ENCODE measurements at places on chromosomes 1 and 21. TPM values are rescaled to one million over a fixed set of nuclear protein-coding genes. Genes with fewer than 3 reads are reported as not detected.

DNA sequence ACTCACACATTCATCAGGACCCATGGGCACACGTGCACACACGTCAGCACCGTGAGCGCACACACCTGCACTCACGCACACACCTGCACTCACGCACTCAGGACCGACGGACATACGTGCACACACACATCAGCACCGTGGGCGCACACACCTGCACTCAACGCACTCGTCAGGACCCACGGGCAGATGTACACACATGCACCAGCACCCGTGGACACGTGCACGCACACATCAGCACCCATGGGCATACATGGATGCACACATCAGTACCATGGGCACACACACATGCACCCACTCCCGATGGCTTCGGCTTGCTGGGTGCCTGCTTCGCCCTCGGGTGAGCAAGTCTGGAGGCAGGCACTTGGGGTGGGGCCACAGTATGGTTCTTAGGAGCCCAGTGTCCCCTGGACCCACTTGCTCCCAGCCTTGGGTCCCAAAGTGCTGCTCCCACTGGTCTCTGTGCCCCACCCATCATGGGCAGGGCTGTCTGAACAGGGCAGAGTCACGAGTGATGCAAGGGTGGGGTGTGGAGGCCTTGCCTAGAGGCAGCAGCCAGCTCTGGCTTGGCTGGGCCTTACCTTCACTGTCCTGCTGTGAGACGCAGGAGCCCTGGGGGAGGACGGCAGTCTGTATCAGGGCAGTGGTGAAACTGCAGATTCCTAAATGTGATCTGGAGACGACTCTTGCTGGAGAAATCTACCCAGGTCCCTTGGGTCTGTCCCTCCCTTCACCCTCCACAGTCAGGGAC is 49.8 kb downstream of the SKI start:
- DNase-seq: peak; percentile 89

Gene SPATA45
- not detected for total RNA-seq

DNA sequence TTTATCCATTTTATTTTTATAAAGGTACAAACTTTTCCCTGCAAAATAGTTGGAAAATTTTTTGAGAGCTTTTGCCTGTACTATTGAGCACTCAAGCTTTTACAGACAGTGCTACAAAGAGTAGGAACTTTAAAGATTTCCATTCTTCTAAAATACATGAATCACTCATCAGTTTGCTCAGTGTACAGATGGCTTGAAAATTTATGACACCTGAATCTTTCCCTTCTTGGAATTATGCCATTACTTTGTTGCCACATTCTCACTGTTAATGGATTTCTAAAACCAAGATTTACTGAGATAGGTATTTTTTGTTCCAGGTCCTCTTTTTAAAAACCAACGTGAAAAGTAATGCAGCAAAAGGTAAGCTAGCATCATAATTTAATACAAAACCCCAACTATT is 76.0 kb downstream of the GPATCH2 start:
- no peak for DNase-seq

Gene KIAA1614
- 12.7 TPM for total RNA-seq

DNA sequence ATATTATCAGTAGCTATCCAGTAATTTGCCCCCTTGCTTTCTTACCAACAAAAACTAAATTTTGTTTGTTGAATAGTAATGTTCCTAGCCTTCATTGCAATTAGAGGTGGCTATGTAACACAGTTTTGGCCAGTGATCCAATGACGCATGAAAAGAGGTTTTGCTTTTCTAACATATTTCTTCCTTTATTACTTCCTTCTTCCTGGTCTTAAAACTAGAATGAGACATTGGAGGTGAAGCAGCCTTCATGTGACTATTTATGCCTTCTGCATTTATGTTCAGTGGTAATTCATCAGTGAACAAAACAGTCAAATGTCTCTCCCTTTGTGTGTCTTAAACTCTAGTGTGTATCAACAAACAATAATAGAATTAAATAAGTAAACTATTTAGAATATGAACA is 35.5 kb downstream of the LRIF1 start:
- DNase-seq: no peak

DNA sequence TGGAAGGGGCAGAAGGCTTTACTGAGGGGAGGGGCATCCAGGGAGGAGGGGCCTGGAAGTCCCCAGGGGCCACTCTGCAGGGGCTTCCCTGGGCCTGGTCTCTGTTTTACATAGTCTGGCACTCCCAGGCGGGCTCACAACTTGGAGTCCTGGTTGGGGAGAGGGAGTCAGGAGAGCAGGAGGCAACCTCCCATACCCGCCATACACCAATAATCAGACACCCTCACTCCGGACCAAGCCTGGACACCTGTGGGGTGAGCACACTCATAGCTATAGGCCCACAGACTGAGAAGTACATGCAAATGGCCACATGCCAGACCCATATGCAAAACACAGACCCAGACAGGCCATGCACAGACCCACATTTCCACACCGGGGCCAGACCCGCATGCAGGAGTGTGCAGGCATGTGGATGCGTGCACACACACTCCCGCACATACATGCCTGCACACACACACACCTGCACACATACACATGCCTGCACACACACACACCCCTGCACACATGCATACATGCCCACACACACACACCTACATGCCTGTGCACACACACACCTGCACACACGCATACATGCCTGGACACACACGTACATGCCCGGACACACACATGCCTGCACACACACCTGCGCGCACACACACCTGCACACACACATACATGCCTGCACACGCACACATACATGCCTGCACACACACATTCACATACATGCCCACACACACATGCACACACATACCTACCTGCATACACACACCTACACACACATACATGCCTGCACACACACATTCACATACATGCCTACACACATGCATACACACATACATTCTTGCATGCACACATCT is 89.5 kb upstream of the RUNX3 start:
- no peak for DNase-seq

Gene MTARC2
- 9.4 TPM for total RNA-seq

- peak; percentile 79 for DNase-seq
These were observed 11.8 kb downstream of the TMEM35B start for GRCh38 chr1:34973326-34973725.

Gene SEMA4A
- 1.5 TPM for total RNA-seq

GRCh38 chr1:91650764-91651163 is 150.1 kb downstream of the CDC7 start:
- peak; percentile 96 for DNase-seq

GRCh38 chr1:168585191-168585590 is 8.8 kb downstream of the XCL1 start:
- DNase-seq: no peak

DNA sequence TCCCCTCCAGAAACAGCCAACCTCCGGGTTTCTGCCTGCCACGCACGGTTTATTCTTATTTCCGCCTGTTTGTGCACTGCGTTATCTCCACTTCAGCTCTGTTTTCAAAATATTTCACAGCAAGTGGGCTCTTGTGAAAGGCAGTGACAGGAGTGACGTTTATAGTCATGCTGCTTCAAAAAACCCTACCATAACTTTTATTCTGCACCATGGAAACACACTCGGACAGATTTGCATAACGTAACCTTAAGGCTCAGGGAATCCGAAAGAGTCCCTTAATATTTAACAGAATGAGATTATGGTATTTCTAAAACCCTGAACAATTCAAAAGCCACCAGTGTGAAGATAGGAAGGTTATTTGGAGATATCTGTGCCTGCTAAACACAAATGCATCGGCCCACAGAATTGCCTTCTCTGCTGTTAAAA is 782 bp upstream of the SDE2 start:
- peak; percentile 82 for DNase-seq

Gene BEND5
- total RNA-seq: 1.2 TPM

Measured in osteoblast (primary cell).